Stimulated activated CD4-positive, alpha-beta T cell treated with anti-CD3 and anti-CD28 coated beads, Interleukin-1b, Interleukin-23, amount 100 ng/mL, for 1 hour (primary cell): ENCODE measurements at places on chromosomes 1 and 21.

DNA sequence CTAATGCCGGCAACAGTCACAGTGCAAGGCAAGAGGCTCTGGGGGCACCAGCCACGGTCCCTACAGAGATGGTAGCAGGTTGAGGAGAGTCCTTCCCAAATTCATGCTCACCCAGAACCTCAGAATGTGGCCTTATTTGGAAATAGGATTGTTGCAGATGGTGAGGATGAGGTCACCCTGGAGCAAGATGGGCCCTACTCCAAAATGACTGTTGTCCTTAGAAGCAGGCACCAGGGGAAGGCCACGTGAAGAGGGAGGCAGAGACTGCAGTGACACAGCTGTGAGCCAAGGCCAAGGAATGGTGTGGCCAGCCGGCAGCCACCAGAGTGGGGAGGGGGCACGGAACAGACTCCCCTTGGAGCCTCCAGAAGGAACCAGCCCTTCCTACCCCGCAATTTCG is 70.8 kb upstream of the CLDN14 start:
- DNase-seq = no peak

DNA sequence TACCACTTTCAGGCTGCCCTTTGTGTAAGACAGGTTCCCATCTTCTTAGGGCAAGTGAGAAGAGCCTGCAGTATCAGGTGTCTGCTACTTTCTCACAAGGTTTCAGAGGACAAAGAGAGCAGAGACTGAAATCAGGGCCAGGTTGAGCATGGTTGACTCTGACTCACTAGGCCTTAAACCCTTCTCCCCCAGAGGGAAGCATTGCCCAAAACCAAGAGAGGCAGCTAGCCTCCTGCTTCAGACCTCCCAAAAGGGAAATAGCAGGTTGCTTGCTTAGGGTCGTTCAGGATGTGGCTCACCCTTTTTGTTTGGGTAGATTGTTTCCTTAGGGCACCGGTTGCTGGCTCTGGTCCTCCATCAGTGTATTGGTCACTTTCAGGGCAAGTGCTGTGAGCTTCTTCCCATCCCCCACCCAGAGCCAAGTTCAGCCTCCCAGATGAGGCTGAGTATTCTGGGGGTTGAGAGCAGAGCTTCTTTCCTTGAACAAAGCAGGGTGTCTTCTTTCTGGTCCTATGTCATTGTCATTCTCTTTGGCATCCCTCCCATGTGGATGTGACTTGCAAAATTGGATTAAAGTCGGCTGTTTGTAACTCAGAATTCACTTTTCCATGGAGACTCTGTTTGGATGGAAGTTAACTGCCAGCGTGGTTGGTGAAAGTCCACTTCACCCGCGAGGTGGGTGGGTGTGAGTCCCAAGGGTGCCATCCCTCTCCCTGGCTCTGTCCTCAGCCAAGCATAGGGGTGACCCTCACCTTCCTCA is 55.5 kb upstream of the GALNT2 start:
- DNase-seq = no peak

DNA sequence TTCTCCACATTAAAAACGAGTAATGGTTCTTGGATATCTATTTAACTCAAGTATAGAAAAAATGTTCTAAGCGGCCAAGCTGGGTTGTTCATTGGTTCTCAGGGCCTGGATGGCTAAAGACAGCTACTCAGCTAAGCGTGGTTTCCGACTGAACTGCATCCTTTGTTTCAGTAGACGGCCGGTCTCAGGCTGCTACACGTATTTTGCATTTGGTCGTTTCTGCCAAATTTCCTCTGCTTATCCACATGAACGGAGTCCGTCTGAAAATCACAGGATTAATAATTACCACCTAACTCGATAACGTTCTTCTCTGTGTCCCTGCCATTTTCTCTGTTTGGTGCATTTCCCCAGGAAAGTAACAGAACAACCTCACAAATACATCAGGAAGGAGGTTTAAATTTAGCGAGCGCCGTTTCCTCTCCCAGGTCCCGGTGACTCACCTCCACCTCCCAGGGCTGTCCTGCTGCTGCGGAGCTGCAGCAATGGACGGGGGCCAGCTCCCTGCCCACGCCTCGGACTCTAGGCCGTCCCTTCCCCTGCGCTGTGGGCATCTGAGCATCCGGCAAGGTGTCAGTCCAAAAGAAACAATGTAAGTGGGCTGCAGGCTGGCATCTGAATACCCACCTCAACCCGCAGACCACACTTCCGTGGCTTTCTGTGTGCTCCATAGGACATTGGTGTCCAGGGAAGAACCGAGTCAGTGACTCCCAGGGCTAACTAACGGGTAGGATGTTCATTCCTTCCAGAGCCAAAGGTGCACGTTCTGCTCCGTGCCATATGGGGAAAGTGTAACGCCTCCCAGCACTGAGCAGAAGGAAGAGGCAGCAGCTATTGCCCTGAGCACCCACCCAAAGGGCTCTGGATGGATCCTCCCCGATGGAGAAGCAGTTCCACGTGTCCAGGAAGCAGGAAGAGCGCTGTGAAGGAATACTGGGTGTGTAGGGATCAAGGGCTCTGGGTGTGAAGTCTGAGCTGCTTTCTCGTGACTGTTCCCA is 4.1 kb upstream of the GABRD start:
- DNase-seq = no peak

DNA sequence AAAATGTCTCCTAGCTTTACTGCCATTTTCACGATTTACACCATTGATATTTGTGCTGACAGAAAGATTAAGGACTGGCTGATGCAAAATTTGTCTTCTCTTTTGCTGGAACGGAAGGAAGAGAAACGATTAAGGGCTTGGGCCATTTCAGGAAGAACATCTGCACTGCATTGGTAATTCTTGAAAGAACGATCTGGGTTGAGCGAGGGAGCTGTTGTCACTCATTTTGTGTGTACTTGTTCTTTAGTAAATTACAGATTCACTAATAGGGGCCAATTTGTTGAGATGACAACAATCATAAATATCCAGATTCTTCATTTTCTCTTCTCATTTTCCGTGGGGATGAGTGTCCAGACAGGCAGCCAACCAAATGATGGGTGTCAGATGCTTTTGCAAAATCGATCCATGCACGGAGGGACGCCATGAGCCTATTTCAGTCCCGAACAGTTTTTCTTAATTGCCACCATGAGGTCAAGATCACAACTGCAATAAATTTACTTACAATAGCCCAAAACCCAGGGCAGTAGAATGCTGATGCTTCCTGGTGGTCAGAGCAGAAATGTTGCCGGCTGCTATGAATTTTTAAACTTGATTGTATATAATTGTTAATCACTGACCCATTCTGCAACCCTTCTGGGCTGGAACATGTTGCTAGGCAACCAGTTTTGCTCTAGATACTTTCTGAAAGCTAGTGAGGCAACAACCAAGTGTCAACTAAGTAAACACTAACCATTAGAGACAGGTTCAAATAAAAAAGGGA is 132.4 kb upstream of the TIAM1 start:
- no peak for DNase-seq

GRCh38 chr1:214019499-214019898 is 31.7 kb downstream of the PROX1 start:
- DNase-seq = no peak
